ENCODE measurements at places on chromosomes 16 and 17.

DNA sequence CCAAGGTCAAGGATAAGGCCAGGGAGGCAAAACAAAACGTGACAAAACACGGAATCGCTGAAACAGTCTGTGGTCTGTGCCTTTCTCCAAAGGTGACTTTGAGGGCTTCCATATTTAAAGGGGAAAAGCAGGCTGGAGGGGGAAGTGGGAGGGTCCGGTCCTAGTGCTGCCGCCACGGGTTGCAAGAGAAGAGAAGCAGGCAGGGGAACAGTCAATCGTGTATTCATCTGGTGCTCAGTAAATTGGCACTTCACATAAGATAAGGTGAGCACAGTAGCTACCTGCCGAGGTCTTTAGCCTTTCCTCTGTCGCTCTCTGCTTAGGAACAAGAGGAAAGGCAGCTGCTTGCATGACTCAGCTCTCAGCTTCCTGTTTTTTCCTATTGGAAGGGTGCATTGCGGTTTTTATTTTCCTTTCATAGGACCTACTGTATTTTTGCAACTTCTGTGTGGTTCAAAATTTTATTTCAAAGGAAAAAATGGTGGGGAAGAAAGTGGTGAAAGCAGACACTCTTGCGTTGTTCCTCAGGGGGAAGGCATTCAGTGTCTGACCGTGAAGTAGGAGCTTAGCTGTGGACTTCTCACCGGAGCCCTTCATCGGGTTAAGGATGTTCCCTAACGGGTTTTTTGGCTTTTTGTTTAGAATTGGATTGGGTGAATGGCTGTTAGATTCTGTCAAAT lies 7.1 kb upstream of the LGALS3BP start:
- DNase-seq = no peak

- DNase-seq = no peak
Observed at GRCh38 chr16:23807028-23807427, 28.8 kb upstream of the PRKCB start.

DNA sequence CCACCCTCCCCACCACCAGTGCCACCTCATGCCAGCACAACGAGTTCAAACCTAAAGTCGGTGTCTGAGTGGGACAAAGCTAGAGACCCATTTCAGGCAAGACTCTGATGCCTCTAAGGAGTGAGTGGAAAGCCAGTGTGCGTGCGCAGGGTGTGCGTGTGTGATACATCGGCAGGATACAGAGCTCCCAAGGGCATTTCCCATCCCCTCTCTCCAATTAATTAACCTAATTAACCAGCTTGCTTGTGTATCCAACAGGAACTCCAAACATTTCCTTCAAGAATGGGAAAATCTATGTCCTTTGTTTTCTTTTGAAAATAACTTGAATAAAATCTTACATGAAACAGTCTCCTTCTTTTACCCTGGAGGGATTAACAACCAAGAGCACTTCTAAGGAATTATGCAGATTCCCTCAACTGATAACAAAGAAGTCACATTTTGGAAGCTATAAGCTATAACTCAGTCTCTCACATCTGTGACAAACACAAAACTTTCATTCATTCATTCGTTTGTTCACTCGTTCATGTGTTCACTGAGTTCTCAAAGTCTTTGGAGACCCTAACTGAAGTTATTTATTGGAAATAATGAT lies 9.9 kb downstream of the ATPAF2 start:
- DNase-seq = no peak

DNA sequence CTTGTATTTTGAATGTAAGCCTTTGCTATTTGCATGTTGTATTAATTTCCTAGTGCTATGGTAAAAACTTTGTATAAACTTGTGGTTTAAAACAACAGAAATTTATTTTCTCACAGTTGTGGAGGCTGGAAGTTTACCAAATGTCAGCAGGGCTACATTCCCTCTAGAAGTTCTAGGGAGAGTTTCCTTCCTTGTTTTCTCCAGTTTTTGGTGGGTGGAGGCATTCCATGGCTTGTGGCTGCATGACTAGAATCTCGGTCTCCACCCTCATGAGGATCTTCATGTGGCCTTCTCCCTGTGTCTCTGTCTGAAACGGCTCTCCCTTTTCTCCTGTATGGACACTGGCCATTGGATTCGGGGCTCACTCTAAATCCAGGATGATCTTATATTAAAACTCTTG lies 482.2 kb upstream of the GOT2 start:
- DNase-seq = no peak

GRCh38 chr17:64780096-64781013 lies 118.2 kb upstream of the SMURF2 start:
- DNase-seq = peak; percentile 95

DNA sequence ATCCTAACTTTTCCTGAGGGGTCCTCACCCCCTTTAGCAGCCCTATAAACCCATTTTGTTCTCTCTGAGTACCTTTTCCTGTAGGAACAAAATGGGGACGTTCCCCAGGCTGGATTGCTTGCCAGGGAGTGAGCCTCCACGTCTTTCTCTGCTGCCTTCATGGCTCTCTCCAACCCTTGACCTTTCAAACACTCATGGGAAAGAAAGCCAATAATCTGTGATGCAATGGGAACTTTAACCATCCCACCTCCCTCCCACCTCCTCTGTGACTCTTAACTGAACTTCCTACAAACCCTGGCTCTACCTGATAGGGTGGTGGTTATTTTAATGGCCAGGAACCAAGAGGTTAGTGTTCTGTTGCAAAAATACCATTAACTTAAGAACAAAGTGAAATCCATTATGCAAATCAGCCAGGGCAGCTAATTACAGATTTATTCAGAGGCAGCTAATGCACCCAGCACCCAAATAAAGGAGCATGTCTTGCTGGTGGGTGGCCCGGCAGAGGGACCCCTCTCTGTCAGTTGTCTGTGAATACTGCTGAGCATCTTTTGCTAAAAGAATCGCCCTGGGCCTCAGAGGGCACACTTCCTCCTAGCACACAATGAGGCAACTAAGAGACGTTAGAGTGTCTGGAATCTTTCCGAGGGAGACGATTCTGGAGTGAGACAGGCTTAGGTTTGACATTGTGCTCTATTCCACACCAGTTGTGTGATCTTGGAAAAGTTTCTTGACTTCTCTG lies 3.0 kb downstream of the PIPOX start:
- no peak for DNase-seq

- no peak for DNase-seq
Observed at GRCh38 chr17:73719588-73720071, 75.4 kb upstream of the SDK2 start.

DNA sequence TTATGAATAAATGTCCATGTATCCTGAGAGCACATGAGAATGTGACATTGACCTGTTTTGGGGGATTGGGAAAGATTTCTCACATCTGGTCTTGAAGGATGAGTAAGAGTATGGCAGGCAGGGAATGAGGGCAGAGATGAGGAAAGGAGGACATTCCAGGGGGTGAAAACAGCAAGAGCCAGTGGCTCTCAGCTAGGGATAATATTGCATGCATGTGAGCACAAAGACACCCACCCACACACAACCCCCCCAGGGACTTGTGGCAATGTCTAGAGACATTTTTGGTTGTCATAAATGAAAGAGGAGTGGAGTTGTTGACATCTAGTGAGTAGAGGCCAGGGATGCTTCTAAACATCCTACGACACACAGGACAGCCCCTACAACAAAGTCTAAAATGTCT lies 6.0 kb downstream of the MYO1D start:
- DNase-seq = no peak

- no peak for DNase-seq
Observed at GRCh38 chr17:69810326-69810965, 264.6 kb upstream of the KCNJ16 start.

GRCh38 chr17:4199818-4200402 lies 56.9 kb downstream of the CYB5D2 start:
- peak; percentile 81 for DNase-seq

GRCh38 chr16:86669937-86670749 lies 91.8 kb downstream of the FOXL1 start:
- no peak for DNase-seq

GRCh38 chr17:43353393-43353792 lies 45.4 kb upstream of the ARL4D start:
- no peak for DNase-seq

DNA sequence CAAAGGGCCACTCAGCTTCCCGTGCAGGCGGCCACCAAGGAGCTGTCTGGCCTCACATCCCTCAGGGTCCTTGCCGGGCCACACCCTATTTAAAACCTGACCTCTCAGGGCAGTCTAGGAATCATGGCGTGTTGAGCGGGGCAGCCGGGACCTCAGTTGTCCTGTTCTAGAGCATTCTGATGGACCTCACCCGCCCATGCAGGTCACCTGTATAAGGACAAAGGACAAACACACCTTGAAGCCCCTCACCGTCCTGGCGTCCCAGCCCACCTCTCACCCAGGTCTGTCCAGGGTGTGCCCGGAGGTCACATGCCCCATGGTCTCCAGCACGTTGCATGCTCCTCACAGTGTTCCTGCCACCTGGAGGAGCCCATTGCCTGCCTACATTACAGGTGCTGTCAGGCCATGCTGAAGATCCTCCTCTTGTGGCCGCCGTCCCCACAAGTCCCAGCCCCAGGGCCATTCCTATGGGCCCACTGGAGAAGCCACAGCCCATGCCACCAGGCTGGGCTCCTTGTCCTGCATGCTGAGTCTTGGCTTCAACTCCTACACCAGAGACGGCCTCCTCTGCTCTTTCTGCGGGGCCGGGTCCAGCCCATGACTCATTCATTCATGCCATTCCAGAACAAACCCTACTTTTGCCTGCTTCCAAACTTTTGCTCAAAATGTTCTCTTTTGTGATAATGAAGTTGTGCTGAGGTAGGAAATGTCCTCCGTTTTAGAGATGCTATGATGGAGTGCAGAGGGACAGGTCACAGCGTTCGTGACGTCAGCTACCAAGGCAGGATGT lies 46.3 kb downstream of the PEMT start:
- DNase-seq = no peak

GRCh38 chr17:33290253-33290652 lies 2.8 kb downstream of the ASIC2 start:
- no peak for DNase-seq

- peak; percentile 95 for DNase-seq
Observed at GRCh38 chr17:74981979-74982662, 5.3 kb upstream of the CDR2L start.

DNA sequence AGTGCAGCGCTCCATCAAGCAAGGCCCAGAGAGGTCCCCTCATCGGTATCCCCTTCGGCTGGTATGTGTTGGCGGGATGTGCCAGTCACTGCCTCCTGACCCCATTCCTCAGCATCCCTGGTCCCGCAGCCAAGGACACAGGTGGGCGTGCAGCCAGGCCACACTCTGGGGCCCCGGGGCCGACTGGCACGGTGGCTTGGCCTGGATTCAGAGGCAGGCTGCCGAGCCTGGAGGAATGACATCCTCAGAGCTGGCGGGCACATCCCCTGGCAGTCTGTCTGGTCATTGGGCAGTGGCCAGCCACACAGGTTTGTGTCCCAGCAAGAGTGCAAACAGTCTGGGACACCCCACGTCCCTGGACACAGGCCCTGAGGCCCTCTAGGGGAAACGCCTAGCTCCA lies 111.1 kb downstream of the SDK2 start:
- no peak for DNase-seq

DNA sequence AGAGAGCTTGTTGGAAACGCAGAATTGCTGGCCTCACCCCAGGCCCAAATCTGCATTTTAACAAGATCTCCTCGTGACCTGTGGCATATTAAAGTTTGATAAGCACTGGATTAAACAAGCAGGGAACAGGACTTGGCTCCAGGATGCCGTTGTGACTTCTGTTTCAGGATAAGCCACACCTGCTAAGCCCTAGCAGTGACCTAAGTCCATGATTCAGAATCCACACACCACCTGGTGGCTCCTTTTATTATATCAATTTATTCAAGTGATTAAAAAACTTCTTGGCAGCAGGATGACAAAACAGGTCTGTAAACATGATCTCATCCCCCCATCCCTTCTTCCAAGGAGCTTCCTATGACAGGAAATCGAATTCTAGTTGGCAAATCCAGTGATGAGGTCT lies 9.1 kb downstream of the NAGPA start:
- DNase-seq = no peak

DNA sequence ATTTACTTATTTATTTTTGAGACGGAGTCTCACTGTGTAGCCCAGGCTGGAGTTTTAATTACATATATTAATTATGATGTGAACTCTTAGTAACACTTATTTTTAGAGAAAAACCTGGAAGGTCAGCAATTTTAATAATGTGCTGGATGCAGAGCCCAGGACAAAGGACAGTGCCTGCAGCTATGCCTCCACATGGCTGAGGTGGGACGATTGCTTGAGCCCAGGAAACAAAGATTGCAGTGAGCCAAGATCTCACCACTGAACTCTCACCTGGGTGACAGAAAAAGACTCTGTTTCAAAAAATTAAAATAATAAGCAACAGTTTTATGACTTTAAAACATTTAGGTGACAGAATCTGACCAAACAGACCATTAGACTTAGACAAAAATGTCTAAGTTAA lies 11.0 kb upstream of the CARD14 start:
- no peak for DNase-seq

DNA sequence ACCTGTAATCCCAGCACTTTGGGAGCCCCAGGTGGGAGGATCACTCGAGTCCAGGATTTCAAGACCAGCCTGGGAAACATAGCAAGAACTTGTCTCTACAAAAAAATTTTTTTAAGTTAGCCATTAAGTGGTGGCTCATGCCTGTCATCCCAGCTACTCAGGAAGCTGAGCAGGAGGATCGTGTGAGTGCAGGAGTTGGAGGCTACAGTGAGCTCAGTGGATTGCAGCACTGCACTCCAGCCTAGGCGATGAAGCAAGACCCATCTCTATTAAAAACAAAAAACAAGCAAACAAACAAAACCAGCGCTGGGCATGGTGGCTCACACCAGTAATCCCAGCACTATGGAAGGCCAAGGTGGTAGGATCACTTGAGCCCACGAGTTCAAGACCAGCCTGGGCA lies 38.0 kb downstream of the HEATR3 start:
- no peak for DNase-seq

- DNase-seq = no peak
Observed at GRCh38 chr16:2858245-2859025, 465 bp upstream of the PRSS22 start.

- DNase-seq = no peak
Observed at GRCh38 chr17:36730857-36731490, 129.6 kb downstream of the MRM1 start.

GRCh38 chr17:30513346-30513745 lies 36.1 kb downstream of the GOSR1 start:
- no peak for DNase-seq

DNA sequence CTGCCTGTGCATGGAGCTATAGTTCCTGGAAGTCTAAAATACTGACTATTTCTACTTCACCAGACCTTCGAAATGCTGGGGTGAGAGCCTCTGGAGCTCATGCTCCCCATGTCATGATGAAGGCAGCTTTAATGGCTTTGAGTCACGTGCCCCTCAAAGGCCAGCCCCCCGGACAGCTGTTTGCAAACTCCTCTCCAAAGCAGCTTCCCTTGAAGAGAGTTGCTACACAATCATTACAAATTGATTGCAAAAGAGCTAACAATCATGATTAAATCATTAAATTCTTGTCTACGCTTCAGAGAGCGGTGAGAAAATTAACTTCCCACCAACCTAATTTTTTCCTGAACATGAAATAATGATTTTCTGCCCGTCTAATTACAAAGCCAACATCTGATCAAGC lies 134.8 kb upstream of the IRX6 start:
- DNase-seq = no peak

GRCh38 chr16:15855704-15856003 lies 1.2 kb downstream of the MYH11 start:
- DNase-seq = no peak

GRCh38 chr17:63834431-63835166 lies 7.1 kb upstream of the FTSJ3 start:
- peak; percentile 90 for DNase-seq
